ENCODE measurements at places on chromosomes 6 and 20.

DNA sequence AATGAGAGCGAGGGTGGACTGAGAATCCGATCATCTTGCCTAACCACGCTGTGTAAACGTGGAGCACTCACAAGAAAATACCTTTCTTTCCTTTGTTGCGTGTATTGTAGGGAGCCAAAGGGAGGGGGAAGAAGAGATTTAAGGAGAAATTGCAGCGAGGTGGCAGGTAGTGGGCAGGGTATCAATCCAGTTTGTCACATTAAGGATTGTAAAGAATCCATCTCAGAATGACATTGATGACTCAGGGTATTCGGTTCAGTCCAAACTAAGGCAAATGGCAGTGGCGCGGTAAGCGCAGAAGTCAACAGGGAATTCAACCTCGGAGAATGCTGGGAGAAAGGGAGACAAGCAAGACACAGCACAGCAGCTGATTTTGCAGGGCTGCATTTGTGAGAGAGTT, 146.2 kb downstream of the ID4 start:
- DNase-seq: no peak

- DNase-seq: peak; percentile 75
Measured at GRCh38 chr6:1872649-1873131, 263.0 kb downstream of the FOXC1 start.

- DNase-seq: no peak
Measured at GRCh38 chr6:135833771-135834170, 17.7 kb upstream of the PDE7B start.

DNA sequence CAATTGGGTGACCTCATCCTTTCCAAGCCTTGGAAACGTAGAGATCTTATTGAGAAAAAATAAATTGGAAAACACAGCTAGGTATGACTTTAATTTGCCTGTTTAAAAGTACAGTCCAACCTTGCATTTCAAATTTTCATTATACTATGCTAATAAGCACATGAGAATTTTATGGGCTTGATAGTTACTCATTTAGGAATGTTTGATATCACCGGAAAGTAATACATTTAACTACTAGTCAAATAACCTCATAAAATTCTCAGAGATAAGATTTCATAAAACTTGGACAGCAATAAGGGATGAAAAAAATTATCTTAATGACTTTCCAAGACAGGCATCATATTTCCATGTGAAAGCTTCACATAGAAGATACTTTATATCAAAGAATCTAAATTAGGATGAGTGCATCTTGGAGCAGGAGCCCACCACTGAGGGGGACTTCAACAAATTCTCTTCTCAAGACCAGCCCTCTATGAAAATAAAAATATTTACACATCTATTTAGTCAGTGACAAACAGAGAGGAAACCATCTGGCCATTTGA, 236.3 kb downstream of the EPHA7 start:
- DNase-seq: no peak

DNA sequence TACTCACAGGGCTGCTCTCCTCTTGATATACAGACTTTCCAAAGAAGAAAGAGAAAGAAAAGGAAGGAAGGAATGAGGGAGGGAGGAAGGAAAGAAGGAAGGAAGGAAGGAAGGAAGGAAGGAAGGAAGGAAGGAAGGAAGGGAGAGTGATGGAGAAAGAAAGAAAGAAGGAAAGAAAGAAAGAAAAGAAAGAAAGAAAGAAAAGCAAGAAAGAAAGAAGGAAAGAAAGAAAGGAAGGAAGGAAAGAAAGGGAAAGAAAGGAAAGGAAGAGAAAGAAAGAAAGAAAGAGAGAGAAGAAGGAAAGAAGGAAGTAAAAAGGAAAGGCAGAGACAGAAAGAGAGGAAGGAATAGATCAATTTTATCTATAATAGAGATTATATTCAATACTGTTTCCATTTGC, 1257.4 kb downstream of the EPHA7 start:
- no peak for DNase-seq

GRCh38 chr6:73710470-73710869, 14.5 kb downstream of the CD109 start:
- DNase-seq: peak; percentile 81

DNA sequence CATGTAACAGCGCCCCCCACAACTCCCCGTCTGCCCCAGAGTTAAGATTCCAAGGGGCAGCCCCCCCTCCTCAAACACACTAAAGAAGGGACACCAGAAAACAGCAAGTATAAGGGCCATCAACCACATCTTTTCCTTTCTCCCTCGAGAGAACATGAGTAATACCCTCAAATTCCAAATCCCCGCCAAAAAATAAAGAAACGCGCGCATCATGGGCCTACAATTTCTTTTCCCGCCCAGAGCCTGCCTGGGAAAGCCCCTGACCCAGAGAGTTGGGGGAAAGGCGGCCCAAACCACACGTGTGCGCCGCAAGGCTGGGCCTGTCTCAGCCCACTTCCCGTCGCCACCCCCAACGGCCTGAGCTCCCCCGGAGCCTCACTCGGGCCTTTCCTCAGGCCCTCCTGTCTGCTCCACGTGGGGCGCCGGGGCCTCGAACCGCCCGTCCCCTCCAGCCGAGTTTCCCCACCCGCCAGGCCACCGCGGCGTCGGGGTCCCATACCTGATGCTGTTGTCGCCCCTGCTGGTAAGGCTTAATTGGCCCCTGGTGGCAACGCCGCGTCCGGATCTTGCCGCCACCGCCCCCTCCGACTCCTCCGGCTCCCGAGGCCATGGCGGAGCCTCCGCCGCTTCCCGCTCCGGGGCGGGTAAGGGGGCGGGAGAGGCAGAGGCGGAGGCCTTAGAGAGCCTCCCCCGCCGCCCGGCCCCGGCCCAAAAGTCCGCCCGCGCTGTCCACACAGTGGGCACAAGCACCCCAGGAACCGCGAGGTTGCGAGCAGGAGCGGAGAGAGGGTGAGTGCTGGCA, 746 bp downstream of the NUP153 start:
- DNase-seq: peak; percentile 60

DNA sequence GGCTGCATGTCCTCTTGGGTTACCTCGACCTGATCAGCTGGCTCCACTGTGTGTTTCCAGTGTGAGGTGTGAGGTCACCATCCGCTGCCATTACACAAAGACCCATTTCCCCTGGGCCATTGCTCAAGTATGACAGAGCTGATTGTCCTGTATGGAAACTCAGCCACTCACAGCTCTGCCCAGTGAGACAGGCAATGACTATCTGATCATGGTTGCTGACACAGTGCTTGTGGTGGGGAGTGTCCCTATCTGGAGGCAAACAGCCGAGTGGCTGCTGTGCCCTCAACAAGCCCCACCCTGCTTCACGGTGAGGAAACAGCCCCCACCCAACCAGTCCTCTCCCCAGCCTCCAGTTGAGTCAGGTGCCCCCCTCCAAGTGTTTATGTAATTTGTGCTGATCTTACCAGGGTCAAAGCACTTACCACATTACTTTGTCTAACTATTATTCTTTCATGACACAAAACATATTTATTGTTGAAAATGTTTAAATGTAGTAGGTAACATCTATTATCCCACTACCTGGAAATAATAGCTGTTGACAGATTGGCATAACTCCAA, 11.7 kb upstream of the MAPK13 start:
- DNase-seq: no peak

All from fibroblast of villous mesenchyme (primary cell).